Heart left ventricle (tissue), 16 donors: ENCODE measurements at places on chromosomes 6 and 20. TPM values are rescaled to one million over a fixed set of nuclear protein-coding genes. Genes with fewer than 3 reads are reported as not detected.
A peak's percentile ranks its signal among the peaks of the same experiment; 100 is the strongest.

DNA sequence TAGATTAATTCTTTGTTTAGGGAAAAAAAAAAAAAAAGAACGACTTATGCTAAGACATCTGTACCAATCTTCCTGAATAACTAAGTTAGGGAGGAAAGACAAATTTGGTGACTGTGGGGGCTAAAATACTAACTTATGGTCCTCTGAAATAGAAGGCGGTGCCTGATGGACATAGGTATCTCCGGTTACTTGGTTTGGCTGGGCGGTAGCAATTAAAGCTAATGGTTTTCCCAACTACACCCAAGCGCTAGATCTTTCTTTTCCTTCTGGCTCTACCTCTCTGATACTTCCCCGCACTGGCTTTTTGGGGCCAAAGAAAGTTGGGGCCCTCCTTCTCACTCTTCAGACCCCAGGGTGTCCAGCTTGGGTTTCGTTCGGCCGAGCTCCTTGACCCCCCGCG, 1.0 kb upstream of the RBM24 start:
- no peak for DNase-seq

GRCh38 chr6:17388365-17388764, 5.0 kb upstream of the CAP2 start:
- no peak for DNase-seq

- DNase-seq, result no peak
Measured at GRCh38 chr6:95581073-95581472, 3.7 kb downstream of the MANEA start.

- DNase-seq, result no peak
Measured at GRCh38 chr6:67501755-67502154, 1133.3 kb upstream of the ADGRB3 start.

DNA sequence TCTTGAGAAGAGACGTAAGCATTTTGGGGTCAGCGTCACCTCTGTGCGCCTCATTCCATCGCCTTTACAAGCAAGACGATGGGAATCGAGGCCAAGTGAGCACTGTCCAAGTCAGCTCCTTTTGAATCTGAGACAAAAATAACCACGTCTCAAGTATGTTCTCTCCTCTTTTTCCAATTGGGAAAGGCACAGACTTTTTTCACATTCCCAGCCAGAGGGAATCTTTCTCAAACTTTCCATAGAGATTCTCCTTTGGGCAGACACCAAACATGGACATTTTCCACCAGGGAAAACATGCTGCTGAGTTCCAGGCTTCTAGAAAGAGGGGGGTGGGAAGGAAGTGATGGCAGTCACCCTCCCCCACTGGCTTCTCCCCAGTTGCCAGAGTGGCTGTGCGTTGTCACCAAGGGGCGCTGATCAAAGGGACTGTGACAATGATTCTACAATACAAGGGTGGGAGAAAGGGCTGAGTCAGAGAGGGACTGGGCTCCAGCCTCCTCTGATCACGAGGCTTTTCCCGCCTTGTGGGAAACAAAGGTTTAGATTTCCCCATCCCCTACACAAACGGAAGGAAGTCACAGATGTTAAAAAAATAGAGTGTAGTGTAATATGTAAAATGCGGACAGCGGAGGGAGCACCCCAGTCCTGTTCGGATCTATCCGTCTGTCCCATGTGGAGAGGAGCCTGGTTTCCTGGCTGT, 281.9 kb upstream of the RNF24 start:
- peak; percentile 48 for DNase-seq

- DNase-seq, result no peak
Measured at GRCh38 chr6:133814797-133815196, 74.1 kb upstream of the TCF21 start.

- no peak for DNase-seq
Measured at GRCh38 chr6:150286912-150287311, 81.9 kb upstream of the IYD start.

ELOVL5 gene
- polyA plus RNA-seq, result 46.9 TPM
